SJSA1 (cell line): ENCODE measurements at places on chromosomes 11 and 22. TPM values are rescaled to one million over a fixed set of nuclear protein-coding genes. Genes with fewer than 3 reads are reported as not detected.

The BATF2 gene
- total RNA-seq: not detected in 2 replicates

The APLNR gene
- total RNA-seq: not detected in 2 replicates

The SOX6 gene
- total RNA-seq: 6.5 and 18.5 TPM in 2 replicates

The IL17REL gene
- total RNA-seq: not detected in 2 replicates

The DEUP1 gene
- total RNA-seq: not detected in 2 replicates

The OR5B21 gene
- total RNA-seq: not detected in 2 replicates

The TOM1 gene
- total RNA-seq: 14.9 and 16.9 TPM in 2 replicates

DNA sequence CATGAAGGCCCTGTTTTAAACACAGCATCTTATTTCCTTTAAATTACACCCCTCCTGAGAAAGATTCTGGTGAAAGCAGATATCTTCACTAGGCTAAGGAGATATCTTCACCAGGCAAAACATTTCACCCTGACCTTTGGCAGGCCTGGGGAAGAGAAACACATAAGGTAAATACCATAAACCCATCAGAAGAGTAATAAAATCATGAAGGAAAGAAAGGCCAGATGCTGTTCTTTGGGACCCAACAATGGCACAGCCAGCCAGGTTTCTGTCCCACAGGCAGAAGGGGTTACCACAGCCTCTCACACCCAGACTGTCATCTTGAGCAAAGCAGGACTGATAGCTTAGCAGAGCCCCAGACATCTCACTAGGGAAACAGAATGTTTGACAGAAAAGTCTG is 125.4 kb downstream of the CCDC34 start:
- no peak for DNase-seq

- DNase-seq: no peak
These were observed 72.9 kb downstream of the TMEM135 start for GRCh38 chr11:87110443-87111131.

GRCh38 chr22:38657045-38657909 is 839 bp downstream of the CBY1 start:
- DNase-seq: no peak

GRCh38 chr11:77559686-77560401 is 29.9 kb upstream of the AQP11 start:
- peak; percentile 1 for DNase-seq

- no peak for DNase-seq
These were observed 86.4 kb upstream of the THY1 start for GRCh38 chr11:119509282-119509841.

- DNase-seq: peak; percentile 37
These were observed 2830.6 kb upstream of the OR11H1 start for GRCh38 chr22:12697441-12697840.

- DNase-seq: no peak
These were observed 11.9 kb downstream of the HOATZ start for GRCh38 chr11:111526501-111526900.

DNA sequence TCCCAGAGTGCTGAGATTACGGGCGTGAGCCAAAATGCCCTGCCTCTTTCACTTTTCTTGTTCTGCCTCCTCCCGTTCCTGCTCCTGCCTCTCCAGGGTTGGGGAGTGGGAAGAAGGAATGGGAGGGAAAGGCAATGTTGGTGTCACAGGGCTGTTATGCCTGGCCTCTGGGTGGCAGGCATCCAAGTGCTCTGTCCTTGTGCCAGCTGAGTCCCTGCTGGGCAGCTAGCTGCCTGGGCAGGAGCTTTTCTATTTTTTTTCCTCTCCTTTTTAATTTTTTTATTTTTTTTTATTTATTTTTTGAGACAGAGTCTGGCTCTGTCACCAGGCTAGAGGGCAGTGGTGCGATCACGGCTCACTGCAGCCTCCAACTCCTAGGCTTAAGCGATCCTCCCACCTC is 4.1 kb upstream of the SAC3D1 start:
- DNase-seq: no peak

DNA sequence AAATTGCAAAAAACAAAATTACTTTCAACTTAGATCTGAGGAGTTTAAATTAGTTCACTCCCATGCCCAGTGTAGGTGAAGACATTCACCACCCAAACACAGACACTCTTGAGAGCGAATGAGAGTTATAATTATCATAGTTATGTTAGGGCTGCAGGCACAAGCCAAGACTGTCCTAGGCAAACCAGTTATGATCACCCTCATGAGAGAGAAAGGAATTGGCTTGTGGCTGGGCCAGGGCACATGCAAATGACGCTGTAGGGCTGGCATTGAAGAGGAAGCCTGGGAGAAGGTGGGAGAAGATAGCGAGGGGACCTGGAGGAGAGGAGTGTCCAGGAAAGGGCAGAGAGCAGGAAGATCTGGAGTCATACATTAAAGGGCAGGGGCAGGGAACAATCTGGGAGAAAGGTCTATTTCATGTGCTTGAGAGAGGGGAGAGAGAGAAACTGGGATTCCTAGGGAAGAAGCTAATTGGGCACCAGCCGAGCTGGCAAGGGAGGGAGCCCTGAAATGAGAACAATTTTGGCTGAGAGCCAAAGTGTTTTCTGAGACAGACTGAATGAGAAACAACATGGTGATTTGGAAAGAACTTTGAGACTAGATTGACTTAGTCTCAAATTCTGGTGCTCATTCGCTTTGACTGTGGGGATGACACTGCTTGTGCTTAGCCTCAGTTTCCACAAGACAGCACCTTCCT is 279.9 kb downstream of the KIRREL3 start:
- DNase-seq: no peak

GRCh38 chr11:79691445-79691844 is 250.6 kb upstream of the TENM4 start:
- DNase-seq: no peak

- DNase-seq: no peak
These were observed 50.7 kb downstream of the RRAS2 start for GRCh38 chr11:14308114-14308896.

- no peak for DNase-seq
These were observed 91.2 kb downstream of the TEAD1 start for GRCh38 chr11:12765428-12765827.

- DNase-seq: no peak
These were observed 24.9 kb downstream of the WNT11 start for GRCh38 chr11:76181371-76181770.

GRCh38 chr22:32932176-32932575 is 126.0 kb downstream of the SYN3 start:
- DNase-seq: no peak

- peak; percentile 90 for DNase-seq
These were observed 56.4 kb upstream of the CD44 start for GRCh38 chr11:35082321-35083180.

DNA sequence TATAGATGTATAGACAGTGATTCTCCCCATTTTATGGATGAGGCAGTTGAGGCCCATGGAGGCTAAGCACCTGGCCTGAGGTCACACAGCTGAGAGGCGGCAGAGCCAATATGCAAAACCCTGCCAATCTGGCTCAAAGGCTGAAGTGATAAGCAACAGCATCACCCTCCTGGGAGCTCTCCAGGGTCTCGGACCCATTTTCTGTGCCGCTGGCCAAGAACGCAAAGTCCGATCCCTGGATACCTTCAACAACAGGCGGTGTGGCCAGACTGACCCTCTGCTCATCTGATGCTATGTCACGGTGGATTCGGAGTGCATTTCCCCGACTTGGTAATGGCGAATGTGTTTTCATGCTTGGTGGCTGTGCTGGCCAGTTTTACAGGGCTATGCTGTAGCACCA is 595.0 kb downstream of the TBC1D22A start:
- no peak for DNase-seq

DNA sequence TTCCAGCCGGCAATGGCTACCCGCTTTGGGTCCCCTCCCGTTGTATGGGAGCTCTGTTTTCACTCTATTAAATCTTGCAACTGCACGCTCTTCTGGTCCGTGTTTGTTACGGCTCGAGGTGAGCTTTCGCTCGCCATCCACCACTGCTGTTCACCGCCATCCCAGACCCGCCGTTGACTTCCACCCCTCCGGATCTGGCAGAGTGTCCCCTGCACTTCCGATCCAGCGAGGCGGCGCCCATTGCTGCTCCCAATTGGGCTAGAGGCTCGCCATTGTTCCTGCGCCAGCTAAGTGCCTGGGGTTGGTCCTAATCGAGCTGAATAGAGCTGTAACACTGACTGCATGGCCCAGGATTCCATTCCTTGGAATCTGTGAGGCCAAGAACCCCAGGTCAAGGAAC is 359.9 kb downstream of the CTTN start:
- DNase-seq: no peak

- DNase-seq: no peak
These were observed 46.7 kb downstream of the C22orf42 start for GRCh38 chr22:32112380-32112779.
